ENCODE measurements at places on chromosomes 2 and 18. TPM values are rescaled to one million over a fixed set of nuclear protein-coding genes. Genes with fewer than 3 reads are reported as not detected.

- DNase-seq = no peak
- H3K4me1 ChIP-seq = no peaks in the 10 kb centered on the region
- H3K27ac ChIP-seq = no peak overlapping the region
- no peak overlapping the region for H3K4me3 ChIP-seq
- H3K27me3 ChIP-seq = no peaks in the 10 kb centered on the region
- no peaks in the 10 kb centered on the region for H3K36me3 ChIP-seq
Observed at GRCh38 chr2:156907806-156908205, 349.7 kb upstream of the GALNT5 start.

DNA sequence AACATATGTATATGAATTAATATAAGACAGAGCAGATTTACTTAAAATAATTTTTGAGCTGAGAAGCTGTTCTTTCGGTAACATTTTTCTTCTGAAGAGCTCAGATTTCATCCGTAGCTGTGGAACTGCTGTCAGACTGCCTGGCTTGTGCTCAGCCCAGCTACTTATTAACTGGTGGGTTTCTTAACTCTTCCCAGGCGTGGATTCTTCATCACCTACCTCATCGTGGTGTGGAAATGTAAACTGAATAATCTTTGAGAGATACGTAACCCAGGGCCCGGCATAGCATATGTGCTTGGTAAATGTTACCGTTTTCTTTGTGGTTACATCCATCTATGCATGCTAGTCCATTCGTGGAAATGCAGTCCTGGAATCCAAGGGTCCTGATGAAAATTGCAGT is 145.0 kb downstream of the MCFD2 start:
- H3K4me3 ChIP-seq = no peak overlapping the region
- H3K36me3 ChIP-seq = no peaks in the 10 kb centered on the region
- no peak overlapping the region for H3K27ac ChIP-seq

GRCh38 chr2:28413899-28414295 is 21.2 kb downstream of the FOSL2 start:
- no peaks in the 10 kb centered on the region for H3K27me3 ChIP-seq
- peaks cover 20% of the 10 kb centered on the region for H3K4me1 ChIP-seq
- no peak for DNase-seq
- peak overlapping the region; percentile 25 for H3K27ac ChIP-seq

GRCh38 chr2:216596236-216596979 is 36.8 kb upstream of the IGFBP2 start:
- peak overlapping the region; percentile 12 for H3K27ac ChIP-seq
- no peak for DNase-seq
- H3K36me3 ChIP-seq = no peaks in the 10 kb centered on the region

- no peaks in the 10 kb centered on the region for H3K27me3 ChIP-seq
- DNase-seq = no peak
- H3K27ac ChIP-seq = no peak overlapping the region
- H3K4me1 ChIP-seq = peaks cover 9% of the 10 kb centered on the region
- no peak overlapping the region for H3K4me3 ChIP-seq
- peaks cover 3% of the 10 kb centered on the region for H3K36me3 ChIP-seq
Observed at GRCh38 chr18:77022556-77022955, 110.0 kb downstream of the MBP start.

ALK gene
- total RNA-seq = 0.11 TPM

GRCh38 chr2:8684878-8685696 is 3.2 kb downstream of the ID2 start:
- peaks cover 17% of the 10 kb centered on the region for H3K36me3 ChIP-seq
- peaks cover 31% of the 10 kb centered on the region for H3K4me1 ChIP-seq
- H3K27me3 ChIP-seq = peaks cover 24% of the 10 kb centered on the region
- peak; percentile 72 for DNase-seq

RNF152 gene
- 2.6 TPM for total RNA-seq

DNA sequence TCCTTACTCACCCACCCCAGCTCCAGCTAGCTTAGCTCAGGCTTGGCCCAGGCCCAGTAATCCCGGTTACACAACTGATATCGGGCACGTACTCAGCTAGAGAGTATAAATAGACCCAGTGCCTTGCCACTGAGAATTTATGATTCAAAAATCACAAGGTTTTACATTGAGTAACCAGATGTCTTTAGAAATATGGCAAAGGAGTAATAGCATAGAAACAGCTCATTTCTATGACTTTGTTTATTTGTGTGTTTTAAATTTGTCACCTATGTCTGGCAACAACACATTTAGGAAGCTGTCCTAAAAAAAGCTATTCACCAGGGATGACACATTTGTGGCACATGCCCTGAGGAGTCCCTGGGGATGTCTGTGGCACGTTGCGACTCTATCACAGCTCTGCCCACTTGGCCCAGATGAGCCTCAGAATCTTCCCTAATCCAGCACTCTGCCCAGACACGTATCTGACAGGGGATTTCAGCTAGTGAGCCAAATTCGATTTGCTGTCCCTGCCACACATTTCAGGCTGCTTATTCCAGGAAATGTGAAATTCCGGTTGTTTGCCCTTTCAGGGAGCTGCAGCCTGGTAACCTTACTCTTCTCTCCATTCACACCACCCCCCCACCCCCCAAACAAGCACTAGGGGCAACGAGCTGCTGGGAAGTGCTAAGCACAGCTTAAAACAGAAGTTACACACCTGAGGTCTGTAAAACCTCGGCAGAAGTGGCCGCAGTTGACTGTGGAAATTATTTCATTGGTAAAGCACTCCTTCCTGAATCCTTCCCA is 85.4 kb upstream of the ZCCHC2 start:
- DNase-seq = no peak
- H3K4me1 ChIP-seq = peaks cover 10% of the 10 kb centered on the region
- H3K27me3 ChIP-seq = no peaks in the 10 kb centered on the region
- no peaks in the 10 kb centered on the region for H3K36me3 ChIP-seq
- H3K4me3 ChIP-seq = no peak overlapping the region

GRCh38 chr2:202376460-202377206 is 506 bp downstream of the BMPR2 start:
- H3K27ac ChIP-seq = peak overlapping the region; percentile 93
- H3K4me3 ChIP-seq = peak overlapping the region; percentile 99
- H3K36me3 ChIP-seq = peaks cover 5% of the 10 kb centered on the region
- no peaks in the 10 kb centered on the region for H3K27me3 ChIP-seq

- no peak overlapping the region for H3K27ac ChIP-seq
- peaks cover 6% of the 10 kb centered on the region for H3K4me1 ChIP-seq
- no peak overlapping the region for H3K4me3 ChIP-seq
- H3K27me3 ChIP-seq = no peaks in the 10 kb centered on the region
- peaks cover 17% of the 10 kb centered on the region for H3K36me3 ChIP-seq
Observed at GRCh38 chr2:186017278-186017677, 278.7 kb downstream of the FSIP2 start.

DNA sequence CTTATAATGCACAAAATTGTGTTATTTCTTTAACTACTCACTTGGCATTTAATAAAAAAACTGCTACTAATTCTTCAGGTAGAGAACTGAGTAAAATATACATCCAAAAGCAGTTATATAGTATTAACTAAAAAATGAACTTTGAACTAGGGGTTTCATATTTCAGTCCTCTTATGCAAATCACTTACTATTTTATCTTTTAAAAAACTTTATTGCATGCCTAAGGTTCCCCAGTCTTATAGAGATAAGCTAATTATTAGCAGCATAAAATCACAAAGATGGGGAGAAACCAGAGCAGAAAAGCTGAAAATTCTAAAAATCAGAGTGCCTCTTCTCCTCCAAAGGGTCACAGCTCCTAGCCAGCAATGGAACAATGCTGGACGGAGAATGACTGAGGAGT is 228.0 kb downstream of the CALCRL start:
- peaks cover 3% of the 10 kb centered on the region for H3K27me3 ChIP-seq
- no peak overlapping the region for H3K27ac ChIP-seq
- peaks cover 39% of the 10 kb centered on the region for H3K36me3 ChIP-seq
- H3K4me1 ChIP-seq = peaks cover 37% of the 10 kb centered on the region

CD8B2 gene
- not detected for total RNA-seq

- no peaks in the 10 kb centered on the region for H3K4me1 ChIP-seq
- H3K27ac ChIP-seq = no peak overlapping the region
- DNase-seq = no peak
- H3K36me3 ChIP-seq = no peaks in the 10 kb centered on the region
- H3K4me3 ChIP-seq = no peak overlapping the region
Observed at GRCh38 chr2:71833855-71834560, 313.7 kb downstream of the CYP26B1 start.

DNA sequence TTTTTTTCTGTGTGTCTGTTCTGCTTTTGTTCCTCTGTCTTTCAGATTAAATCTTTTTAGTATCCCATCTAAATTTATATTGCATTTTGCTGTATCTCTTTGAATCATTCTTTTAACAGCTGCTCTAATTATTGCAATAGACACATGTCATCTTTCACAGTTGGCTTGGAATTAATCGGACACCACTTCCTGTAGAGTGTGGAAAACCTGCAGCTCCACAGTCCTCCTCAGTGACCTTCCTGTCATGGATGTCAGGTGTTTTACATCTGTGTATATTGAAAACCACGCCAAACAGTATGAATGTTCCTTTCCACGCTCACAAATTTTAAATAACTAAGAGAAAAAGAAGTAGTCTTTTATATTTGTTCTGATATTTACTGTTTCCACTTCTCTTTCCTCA is 135.3 kb downstream of the PXDN start:
- peaks cover 17% of the 10 kb centered on the region for H3K36me3 ChIP-seq
- no peaks in the 10 kb centered on the region for H3K27me3 ChIP-seq
- no peak for DNase-seq
- peaks cover 13% of the 10 kb centered on the region for H3K4me1 ChIP-seq
- no peak overlapping the region for H3K27ac ChIP-seq
- no peak overlapping the region for H3K4me3 ChIP-seq

GRCh38 chr18:13446024-13446423 is 227.5 kb downstream of the LDLRAD4 start:
- peaks cover 46% of the 10 kb centered on the region for H3K4me1 ChIP-seq
- no peaks in the 10 kb centered on the region for H3K36me3 ChIP-seq
- H3K27me3 ChIP-seq = no peaks in the 10 kb centered on the region
- H3K4me3 ChIP-seq = no peak overlapping the region

GRCh38 chr2:174259981-174260380 is 11.6 kb upstream of the OLA1 start:
- H3K36me3 ChIP-seq = no peaks in the 10 kb centered on the region
- no peak for DNase-seq
- H3K4me1 ChIP-seq = peaks cover under 1% of the 10 kb centered on the region
- H3K4me3 ChIP-seq = no peak overlapping the region
- H3K27ac ChIP-seq = no peak overlapping the region
- H3K27me3 ChIP-seq = no peaks in the 10 kb centered on the region

DNA sequence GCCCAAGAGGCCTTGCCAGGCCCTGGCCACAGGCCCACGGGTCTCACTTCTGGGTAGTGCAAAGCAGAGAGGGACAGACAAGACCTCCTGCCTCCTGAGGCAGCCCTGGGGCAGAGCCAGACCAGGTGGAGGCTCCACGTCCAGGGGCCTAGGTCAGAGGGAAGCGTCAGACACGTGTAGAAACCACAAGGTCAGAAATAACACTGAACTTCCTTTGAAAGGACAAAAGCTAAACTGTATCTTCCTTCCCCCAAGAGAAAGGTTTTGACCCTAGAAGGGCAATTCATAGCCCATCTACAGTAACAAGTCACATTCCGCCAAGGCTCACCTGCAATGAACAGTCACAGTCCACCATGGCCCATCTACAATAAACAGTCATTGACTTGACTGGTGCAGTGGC is 17.9 kb downstream of the SDC1 start:
- peaks cover 7% of the 10 kb centered on the region for H3K4me1 ChIP-seq
- no peak for DNase-seq
- peaks cover 20% of the 10 kb centered on the region for H3K36me3 ChIP-seq
- no peaks in the 10 kb centered on the region for H3K27me3 ChIP-seq
- no peak overlapping the region for H3K4me3 ChIP-seq
- H3K27ac ChIP-seq = no peak overlapping the region

GRCh38 chr2:190202018-190202417 is 117.6 kb downstream of the HIBCH start:
- no peaks in the 10 kb centered on the region for H3K27me3 ChIP-seq
- DNase-seq = no peak
- peaks cover 7% of the 10 kb centered on the region for H3K4me1 ChIP-seq
- H3K36me3 ChIP-seq = peaks cover 2% of the 10 kb centered on the region
- no peak overlapping the region for H3K27ac ChIP-seq
- no peak overlapping the region for H3K4me3 ChIP-seq

GRCh38 chr2:161068670-161069069 is 91.6 kb upstream of the TANK start:
- no peak overlapping the region for H3K27ac ChIP-seq
- DNase-seq = no peak
- no peak overlapping the region for H3K4me3 ChIP-seq

DNA sequence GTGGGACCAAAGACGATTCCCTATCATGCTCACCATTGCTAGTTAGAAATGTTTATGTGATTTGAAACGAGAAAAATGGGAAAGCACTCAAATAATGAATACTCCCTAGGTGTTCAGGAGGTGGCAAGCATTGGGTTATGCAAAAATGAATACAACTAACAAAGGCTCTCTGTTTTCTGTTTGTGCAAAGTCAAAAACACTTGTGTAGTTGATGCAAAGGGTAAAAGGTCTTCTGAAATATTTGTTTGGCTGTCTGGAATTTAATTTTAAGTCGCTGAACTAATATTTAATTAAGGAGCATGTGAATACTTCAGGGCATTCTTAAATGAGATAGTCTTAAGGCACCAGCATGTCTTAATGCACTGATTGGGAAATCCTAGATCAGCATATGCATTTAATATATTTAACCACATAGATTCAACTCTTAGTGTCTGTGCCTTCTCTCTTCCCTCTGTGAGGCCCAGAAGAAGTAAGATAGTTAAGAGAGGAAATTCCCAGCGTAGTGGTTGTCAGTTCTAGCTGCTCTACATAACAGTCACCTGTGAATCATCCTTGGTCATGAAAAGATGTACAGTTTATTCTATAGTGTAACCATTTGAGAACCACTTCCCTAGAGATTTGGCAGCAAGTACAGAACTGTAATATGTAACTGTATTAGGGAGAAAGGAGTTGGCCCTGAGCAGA is 111.9 kb downstream of the EPC2 start:
- peaks cover 34% of the 10 kb centered on the region for H3K4me1 ChIP-seq
- no peak overlapping the region for H3K4me3 ChIP-seq
- H3K36me3 ChIP-seq = peaks cover 2% of the 10 kb centered on the region
- 0 out of 2 replicates have a peak overlapping the region, but pooled peaks have one; percentile 34 for H3K27ac ChIP-seq

DNA sequence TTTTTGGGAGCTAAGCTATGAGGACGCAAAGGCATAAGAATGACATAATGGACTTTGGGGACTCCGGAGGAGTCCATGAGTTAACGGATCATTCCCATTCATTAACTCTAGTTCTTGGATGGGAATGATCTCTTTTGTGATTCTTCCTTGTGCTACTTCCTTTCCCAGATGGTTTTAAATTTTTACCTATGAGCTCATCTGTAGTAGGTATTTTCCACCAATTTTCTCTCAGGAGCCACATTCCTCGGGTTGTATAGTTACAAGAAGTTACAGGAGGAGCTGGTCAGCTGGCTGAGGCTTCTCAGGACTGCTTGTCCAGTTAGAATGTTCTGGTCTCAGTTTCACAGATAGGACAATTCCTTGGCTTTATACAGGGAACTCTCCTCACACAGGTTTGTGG is 42.9 kb upstream of the LPIN2 start:
- no peak for DNase-seq
- no peak overlapping the region for H3K4me3 ChIP-seq
- H3K27ac ChIP-seq = no peak overlapping the region
- peaks cover 10% of the 10 kb centered on the region for H3K36me3 ChIP-seq
- peaks cover 2% of the 10 kb centered on the region for H3K27me3 ChIP-seq

DNA sequence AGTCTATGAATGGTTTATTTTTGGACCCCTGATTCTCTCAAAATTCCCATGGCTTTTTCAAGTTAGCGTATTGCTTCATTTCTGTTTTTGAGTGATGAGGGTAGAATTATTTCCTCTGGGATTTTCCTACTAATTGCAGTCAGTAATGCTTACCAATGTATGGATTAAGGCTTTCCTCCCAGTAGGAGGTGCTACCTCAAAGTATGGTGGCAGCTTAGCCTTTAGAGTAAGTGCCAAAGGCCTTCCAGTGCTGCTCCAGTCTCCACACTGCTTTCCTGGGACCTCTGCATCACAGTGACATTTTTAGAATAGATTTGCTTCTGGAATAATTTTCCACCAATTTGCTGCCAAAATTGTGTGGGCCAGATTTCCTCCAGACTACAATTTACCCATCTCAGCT is 16.2 kb upstream of the SSB start:
- no peak overlapping the region for H3K4me3 ChIP-seq
- DNase-seq = no peak
- H3K36me3 ChIP-seq = no peaks in the 10 kb centered on the region
- H3K4me1 ChIP-seq = no peaks in the 10 kb centered on the region
